ENCODE measurements at places on chromosomes 6 and 20.

DNA sequence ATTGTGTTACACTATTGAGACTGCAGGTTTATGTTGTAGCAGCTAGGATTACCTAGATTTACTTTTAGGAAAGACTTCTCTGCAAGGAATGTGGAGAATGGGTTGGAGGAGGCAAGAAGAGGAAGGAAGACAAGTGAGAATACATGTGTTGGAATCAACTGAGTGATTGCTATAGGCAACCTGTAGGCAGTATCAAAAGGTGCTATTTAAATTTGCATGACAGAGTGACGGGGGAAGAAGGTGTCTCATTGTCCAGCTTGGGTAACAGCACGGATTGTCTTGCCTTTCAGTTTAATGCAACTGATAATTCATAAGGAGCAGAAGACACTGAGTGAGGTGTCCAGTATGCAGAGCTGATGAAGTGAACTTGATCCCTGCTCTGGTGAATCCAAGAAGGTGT, 19.4 kb downstream of the SERPINB9 start:
- DNase-seq, result no peak

DNA sequence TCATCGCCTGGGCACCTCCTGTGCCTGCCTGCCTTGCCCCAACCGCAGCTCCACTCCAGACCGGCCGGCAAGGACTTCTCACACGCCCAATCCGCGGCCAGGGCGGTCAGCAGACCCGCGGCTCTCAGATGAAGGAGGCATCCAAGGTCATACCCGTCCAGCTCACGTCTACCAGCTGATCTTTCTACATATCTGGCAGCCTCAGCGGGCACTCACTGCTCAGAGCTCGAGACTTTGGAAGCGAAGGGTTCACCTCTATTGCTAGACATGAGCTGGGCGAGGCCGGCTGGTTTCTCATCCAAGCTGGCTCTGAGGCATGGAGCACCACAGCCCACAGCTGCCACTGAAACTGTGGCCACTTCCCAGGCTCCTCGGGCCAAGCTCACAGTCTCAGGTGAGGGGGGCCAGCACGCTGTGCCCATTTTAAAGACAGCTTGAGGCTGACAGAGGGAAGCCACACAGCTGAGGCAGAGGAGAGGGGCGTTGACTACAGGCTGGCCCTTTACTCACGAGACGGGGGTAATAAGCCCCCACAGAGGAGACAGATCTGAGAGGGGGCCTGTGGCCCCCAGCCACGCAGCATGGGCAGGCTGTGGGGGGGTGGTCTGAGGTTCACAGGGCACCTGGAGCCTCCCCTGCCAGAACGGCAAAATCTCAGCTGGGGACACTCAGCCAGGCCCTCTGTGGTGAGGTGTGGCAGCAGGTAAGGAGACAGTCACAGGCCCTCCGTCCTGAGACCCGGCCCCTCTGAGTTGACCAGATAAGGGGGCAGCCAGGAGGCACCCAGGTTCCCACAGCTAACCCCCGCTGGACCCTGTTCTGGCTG, 2.0 kb downstream of the LAMA5 start:
- no peak for DNase-seq

DNA sequence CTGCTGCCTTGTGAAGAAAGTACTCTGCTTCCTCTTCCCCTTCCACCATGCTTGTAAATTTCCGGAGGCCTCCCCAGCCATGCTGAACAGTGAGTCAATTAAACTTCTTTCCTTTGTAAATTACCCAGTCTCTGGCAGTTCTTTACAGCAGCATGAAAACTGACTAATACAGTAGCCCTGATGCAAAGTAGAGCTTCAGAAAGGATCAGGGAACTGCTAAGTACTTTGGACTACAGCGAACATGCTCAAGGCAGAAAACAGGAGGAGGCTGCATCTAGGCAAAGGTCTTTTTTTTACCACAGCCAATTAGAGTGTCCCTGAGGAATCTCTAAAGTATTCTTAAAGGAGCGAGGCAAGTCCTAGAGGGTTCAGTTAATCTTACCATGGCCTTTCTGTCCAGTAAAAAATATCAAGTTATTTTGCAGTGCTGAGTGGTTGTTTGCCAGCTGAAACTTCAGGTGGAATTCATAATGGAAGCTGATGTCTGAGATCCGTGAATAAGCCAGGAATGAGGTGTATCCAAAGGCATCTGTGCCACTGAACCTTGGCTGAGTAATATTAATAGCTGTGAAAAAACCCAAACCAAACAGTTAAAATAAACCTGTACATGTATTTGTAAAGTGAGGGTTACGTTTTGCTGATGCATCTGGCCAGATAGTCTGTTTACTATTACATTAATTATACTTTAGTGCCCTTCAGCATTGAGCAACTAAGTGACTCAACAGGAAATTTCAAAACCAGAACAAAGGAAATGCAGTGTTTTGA, 170.4 kb downstream of the PHF3 start:
- DNase-seq, result no peak

DNA sequence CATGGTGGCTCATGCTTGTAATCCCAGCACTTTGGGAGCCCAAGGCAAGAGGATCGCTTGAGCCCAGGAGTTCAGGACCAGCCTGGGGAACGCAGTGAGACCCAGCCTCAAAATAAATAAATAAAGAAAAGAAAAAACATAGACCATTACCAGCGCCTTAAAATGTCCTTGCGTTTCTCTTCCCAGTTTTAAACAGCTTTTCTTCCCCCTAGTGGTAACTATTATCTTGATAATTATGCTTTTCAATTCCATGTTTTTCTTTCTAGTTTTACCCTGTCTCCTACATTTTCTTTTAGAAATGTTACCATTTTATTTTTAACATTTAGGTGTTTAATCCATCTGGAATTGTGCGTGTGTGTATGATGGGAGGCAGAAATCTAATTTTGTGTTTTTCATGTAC, 24.4 kb downstream of the DNAH8 start:
- no peak for DNase-seq

DNA sequence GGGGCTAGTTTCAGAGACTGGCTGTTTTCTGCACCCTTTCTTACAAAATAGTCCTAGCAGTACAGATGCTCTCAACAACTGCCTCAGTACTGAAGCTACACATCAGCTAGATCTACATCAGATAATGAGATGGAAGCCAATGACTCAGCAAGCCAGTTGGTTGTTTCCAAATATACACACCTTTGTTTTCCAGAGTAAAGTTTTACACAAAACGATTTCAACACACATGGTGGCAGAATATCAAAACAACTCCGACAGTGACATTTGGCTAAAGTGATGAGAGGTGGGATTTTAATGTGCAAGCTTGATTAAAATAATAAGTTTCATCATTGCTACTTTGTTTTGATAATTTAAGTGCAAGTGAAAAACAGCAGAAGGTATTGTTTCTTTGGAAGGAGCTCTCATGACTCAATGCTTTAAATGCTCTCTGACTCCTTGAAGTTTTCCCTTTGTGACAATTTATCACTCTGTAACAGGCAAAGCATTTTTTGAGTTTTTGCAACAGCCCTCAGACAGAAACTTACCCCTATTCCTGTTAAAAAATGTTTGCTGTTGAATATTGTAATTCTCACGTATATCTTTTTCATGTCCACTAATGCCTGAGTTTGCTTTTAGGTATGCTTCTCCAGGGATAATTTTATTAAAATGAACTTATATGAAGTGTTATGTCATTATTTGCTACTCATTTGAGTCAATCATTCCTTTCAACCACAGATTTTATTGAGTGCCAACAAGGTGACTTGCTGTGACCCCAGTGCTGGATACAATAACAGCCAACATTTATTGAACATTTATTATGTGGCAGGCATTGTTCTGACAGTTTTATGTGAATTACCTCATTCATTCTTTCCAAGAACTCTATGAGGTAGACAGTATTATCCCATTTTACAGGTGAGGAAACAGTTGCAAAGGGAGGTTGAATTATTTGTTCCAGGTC, 882.0 kb downstream of the TFAP2A start:
- DNase-seq, result no peak

DNA sequence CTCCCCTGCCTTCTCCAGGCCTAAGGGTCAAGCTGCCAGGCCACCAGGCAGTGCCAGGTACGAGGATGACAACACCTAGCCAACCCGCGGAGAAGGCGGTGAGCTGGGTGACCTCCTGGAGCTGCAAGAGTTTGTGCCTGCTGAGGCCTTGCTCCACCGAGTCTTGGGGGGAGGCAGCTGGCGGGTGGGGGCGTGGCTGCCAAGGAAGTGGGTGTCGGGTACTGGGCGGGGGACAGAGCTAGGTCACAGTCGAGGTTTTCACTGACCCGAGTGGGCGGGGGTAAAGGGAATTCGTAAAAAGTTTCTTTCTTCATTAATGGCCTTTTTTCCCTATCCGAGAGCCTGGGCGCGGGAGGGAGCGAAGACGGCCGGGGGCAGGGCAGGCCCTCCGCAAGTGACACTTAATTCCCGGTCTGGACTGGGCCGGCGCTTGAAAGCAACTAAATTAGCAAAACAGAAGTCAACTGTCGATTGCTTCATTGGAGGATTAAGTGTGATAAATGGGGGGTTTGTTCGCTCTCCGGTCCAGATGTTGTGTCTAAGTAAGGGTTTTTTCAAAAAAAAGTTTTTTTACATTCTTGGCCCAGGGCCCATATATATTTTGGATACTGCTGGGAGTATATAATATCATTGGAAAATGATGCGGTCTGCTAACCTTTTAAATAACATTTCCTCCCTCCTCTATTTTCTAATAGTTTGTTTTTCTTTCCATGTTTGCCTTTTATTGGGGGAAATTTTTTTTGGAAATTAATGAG, 43.1 kb upstream of the FOXP4 start:
- no peak for DNase-seq

- DNase-seq, result no peak
Measured at GRCh38 chr6:20364327-20364726, 37.4 kb upstream of the E2F3 start.

- DNase-seq, result no peak
Measured at GRCh38 chr20:47544852-47545251, 43.2 kb downstream of the NCOA3 start.

DNA sequence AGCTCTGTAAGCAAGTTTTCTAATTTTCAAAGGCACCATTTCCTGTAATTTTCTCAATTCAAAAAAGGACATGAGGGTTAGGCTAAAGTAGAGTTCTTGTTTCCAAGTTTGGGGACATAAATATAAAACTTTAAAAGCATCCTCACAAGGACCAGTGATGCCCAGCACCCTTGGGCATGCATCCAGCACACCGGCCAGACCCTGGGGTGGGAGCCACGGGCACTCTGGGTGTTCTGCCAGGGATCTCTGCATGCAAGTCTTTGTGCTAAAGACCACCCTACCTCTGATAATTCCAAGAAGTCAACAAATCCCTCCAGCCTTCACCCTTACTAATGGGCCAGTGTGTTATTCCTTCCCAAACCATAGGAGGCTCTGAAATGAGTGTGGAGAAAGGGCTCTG, 46.5 kb downstream of the PLCG1 start:
- no peak for DNase-seq

All from cerebellar nuclear complex (tissue), 1 donor.